ENCODE measurements at places on chromosomes 5 and 9.

DNA sequence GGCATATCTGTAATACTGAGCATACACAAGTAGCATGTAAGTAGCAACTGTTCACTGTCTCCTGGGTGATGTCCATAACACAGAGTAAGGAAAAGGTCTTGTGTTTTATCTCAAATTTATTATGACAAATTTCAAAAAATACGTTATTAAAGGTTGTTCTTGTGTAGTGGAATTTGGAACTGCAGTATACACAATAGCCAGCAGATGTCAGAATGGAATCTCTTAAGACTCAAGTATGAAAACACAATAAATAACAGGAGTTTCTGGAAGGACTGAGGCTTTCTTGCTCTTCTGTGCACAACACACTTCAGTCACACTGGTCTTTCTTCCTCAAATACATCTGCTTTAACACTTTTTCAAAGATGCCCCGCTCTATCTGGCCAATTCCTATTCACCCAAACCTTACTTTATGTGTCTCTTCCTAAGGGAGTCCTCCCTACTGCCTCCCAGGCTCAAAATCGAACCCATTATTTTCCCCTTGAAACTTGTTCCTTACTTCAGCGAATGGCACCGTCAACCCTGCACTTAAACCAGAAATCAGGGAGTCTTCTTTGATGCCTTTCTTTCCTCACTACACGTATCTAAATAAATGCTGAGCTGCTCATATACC is 6.5 kb upstream of the FBXO10 start:
- DNase-seq, result peak; percentile 78

DNA sequence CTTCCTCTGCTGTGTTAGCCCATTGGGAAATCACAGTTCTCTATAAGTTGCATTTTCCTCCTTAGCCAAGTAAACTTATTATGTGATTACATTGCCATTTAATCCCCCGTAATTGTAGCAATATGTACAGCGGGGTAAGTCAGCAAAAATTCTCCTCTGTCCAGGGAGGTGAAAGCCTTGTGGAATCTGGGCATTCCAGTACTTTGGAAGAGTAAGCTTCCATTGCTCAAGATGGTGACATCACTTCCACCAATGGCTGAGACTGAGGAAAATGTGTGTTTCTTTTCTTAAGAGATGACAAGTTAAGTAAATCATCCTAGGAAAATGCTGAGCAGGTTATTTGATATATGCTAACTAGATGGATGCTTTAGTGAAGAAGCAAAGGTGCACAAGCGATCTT is 436.7 kb downstream of the CETN3 start:
- DNase-seq, result no peak

- no peak for DNase-seq
These were observed 33.7 kb downstream of the UBE2R2 start for GRCh38 chr9:33850677-33851076.

- DNase-seq, result no peak
These were observed 36.4 kb downstream of the PHF2 start for GRCh38 chr9:93612796-93613154.

DNA sequence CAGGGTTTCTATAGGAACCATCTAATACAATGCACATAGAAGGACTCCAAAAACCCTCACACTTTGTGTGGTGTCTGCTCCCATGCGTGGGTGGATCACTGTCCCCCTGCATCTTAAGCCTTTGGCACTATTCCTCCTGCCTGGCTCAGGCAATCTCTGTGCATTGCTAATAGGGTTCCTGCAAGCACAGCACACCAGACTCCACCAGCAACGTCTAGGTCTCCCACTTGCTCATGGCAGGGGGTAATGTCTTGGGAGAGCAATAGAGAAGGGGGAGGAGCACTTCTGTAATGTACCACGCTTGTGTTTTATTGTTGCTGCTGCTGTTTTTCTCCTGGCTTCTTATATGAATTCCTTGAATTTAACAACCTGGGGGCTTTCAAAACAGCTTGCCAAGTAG is 182.6 kb upstream of the GLRA1 start:
- no peak for DNase-seq

DNA sequence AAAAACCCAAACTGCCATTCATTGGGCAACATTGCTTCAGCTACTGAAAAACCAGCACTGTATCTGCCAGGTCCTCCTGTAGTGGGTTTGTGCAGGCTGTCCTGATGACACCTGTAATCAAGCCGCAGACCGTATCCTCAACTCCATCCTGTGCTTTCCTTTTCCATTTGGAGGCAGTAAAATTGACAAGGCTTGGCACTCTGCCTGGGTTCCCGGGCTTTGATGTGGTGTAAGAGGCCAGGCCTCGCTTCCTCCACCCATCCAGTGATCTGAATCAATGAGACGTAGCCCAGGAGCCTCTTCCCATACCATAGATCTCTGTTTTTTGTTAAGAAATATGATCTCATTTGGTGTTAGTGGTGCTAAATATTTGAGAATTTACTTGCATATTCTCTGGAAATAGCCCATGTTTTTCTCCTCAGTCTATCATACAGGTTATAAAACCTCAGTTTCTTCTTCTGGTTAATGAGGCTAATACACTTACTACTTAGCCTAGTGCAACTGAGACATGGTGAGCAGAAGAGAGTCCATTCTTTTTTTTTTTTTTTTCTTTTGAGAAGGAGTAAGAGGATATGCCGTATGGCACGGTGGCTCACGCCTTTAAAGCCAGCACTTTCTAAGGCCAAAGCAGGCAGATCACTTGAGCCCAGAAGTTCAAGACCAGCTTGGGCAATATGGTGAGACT is 34.8 kb downstream of the LSM11 start:
- DNase-seq, result peak; percentile 34

DNA sequence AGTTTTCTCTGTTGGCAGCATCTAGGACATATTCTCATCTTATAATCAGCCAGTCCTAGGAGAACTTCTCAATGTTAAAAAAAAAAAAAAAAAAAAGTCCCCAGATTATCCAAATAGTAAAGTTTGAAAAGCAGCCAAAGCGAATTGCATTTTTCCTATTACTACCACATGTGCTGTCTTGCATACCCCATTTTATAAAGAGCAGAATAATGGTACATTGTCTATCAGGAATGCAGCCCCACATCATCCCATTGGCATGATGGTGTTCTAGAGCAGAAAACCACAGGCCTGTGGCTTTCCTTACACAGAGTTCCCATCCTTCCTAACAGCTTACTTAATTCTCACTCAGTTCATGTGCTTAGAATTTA is 381.6 kb downstream of the TMEM38B start:
- DNase-seq, result peak; percentile 97

DNA sequence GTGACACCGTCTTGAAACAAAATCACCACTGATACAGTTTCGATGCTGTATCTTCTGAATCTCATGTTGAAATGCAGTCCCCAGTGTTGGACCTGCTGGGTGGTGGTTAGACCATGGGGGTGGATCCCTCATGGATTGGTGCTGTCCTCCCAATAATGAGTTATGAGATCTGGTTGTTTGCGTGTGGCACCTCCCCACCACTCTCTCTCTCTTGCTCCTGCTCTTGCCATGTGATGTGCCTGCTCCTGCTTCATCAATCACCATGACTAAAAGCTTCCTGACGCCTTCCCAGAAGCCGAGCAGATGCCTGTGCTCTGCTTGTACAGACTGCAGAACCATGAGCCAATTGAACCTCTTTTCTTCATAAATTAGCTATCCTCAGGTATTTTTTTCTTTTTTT is 15.2 kb upstream of the C5orf15 start:
- no peak for DNase-seq

GRCh38 chr9:110027671-110028081 is 180.3 kb downstream of the C9orf152 start:
- peak; percentile 90 for DNase-seq

DNA sequence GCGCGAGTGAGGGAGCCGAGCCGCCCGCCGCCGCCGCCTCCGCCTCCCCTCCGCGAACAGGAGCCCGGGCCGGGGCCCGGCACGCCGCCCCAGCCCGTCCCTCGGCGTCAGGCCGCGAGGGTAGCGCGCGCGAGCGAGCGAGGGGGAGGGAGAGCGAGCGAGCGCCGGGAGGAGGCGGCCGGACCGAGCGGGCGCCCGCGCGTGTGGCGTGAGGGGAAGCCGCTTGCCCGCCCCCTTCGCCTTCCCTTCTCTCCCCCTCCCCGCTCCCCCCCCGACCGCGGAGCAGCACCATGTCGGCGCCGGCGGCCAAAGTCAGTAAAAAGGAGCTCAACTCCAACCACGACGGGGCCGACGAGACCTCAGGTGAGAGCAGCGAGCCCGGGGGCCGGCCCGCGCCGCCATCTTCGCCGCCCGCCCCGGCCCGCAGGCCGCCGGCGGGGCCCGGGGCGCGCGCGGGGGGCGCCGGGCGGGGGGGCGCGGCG is 312 bp downstream of the SET start:
- peak; percentile 29 for DNase-seq

DNA sequence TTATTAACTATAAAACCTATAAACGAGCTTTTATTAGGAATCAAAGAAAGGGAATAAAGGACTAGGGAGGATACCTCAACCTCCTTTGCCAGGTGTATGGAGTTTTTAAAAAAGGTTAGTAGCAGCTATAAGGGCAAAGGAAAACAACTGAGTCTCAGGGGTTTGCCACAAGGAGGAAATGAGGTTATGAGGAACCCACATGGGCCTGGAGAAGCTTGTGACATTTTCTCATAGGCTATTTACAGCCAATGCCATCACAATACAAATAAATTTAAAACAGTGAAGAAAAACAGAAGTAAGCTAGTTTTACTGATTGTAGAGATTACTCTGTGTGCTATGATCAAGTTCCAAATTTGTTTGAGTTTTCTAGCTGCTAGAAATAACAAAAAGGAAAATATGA is 92.6 kb downstream of the CDKN2A start:
- DNase-seq, result no peak

DNA sequence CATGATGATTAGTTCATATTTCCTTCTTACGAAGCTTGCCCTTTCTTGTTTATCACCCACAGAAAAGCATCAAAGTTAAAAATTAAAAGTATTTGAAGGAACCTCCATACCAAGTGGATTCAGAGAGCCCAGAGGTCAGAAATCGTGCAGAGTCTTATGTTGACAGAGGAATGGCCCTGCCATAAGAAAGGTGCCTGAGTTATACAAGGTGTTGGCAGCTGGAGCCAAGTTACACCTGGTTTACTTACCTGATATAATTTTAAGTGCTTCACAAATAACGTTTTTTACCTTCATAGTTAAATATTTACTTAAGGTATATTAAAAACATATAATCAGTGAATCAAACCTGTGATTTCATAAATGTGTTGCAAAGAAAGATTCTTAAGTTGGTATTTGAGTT is 42.3 kb upstream of the DHFR start:
- DNase-seq, result no peak

- no peak for DNase-seq
These were observed 317.2 kb upstream of the GRAMD2B start for GRCh38 chr5:126106029-126106428.

- peak; percentile 73 for DNase-seq
These were observed 103.6 kb downstream of the C9orf152 start for GRCh38 chr9:110104261-110104809.

DNA sequence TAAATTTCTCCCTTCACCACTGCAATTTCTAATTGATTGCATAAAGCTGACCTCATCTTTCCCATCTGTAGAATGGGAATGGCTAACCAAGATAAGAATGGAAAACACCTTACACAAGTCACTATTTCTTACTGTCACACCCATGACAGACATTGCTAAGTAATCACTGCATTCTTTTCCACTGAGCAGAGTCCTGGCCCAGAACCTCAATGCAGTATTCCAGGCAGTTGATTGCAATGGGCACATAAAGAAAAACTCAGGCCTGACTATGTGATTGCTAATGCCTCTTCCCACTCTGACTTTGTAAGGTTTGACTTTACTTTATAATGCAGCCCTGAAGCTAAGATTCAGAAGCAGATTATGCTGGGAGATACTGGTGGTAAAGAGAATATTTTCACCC is 29.3 kb downstream of the TRIM32 start:
- DNase-seq, result no peak

DNA sequence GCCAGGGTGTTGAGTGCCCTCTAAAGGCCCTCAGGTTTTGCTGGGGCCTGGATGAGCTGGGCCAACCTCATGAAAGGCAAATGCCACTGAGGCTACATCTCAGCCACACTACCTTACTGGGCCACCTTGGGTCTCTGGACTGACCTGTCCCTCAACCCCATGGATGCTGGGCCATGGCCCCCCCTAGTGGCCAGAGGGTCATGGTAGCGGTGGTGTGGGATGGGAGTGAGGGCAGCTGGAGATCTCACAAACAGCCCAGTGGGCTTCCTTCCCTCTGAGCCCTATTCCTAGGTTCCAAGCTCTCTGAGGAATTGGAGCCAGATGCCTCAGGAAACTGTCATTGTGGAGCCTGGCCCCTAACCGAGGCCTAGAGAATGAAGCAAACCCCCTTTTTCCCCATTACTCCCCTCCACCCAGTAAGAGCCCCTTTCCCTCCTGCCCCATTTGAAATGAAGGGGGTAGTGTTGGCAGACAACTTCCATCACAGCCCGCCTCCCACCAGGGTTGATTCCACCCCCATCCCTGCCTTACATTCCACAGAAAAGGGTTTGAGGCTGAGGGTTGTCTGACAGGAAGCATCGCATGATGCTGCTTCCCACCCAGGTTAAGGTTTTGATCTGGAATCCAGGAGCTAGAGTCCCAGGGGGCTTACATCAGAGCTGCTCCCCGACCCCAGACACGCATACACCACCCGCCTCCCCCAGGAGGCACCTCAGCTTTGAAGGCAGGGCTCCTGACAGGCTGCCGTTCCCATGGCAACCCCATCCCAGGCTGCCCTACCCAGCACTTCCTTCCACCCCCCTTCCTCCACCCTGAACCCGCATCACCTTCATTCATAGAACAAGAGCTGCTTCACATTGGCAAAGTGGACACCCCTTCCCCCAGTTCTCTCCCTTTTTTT is 63.9 kb downstream of the PCDH1 start:
- no peak for DNase-seq

GRCh38 chr5:78908173-78909061 is 76.7 kb downstream of the ARSB start:
- DNase-seq, result peak; percentile 88

DNA sequence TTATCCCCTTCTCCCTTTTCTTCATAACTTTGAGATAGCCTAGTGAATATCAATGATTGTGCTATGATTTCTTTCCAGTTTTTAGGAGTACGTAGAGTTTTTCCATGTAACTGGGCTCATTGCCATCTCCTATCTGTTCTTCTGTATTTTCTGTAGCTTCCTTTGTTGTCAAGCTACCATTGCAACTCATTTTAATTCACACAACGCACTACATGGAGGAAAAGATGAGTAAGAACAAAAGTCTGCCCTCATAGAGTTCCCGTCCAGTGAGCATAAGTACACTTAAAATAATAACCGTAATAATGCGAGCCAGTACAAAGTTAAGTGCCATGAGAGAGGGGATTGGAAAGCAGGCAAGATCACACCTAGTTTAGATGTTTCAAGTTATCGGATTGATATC is 177.7 kb downstream of the PAM start:
- no peak for DNase-seq

- DNase-seq, result no peak
These were observed 38.6 kb downstream of the TGFBI start for GRCh38 chr5:136067422-136067821.

- DNase-seq, result no peak
These were observed 107.2 kb upstream of the ZNF462 start for GRCh38 chr9:106755736-106756135.

DNA sequence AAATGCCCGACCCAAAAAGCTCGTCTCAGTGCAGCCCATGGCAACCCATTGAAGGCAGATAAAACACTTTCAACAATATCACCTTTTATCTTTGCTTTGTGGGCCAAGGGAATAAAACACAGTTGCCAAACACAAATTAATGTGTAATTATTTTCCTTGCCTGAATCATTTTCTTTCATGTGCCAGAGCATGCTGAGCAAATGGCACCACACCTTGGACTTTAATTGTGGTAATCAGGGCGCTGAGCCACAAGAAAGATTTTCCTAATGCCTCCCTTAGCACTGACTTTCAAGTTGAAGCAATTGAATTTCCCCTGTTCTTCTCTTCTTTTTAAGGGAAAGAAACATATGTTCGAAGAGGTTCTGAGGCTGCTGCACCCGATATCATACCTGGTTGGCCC is 297.1 kb upstream of the MSX2 start:
- DNase-seq, result no peak
